ENCODE measurements at places on chromosomes 13 and 19.

DNA sequence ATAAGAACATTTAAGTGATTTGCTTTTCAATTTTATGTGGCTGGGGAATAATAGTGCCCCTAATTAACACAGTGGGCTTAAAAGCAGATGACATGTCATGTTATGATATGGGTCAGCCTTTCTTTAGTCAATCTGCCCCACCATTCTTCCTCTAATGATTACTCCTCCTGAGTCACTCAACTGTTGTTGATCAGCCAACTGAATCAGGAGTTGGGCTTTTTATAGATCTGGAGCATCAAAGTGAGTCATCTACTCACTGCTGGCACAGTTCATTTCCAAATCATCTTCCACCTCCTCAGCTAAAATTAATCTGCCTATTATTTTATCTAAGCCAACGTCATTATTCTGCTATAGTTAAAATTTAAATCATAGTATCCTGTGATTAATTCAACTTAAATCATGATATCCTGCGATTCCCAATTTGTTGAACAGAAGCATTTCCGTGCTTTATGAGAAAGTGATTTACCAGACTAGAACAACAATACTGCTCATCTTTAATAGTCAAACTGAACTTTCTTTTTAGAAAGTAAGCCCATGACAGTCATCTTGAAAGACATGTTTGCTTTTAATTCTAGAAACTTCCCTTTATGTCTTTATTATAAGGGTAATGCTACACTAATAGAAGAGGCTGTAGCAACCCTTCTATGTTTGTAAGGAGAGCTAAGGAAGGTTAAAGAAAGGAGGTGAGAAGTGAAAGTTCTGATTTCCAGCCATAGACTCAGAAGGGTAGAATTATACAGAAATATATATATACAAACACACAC, 551.4 kb downstream of the TBC1D4 start:
- DNase-seq, result no peak

- DNase-seq, result no peak
Observed at GRCh38 chr13:94382960-94383359, 96.5 kb downstream of the DCT start.

- DNase-seq, result no peak
Observed at GRCh38 chr13:105552078-105552477, 983.4 kb downstream of the EFNB2 start.

DNA sequence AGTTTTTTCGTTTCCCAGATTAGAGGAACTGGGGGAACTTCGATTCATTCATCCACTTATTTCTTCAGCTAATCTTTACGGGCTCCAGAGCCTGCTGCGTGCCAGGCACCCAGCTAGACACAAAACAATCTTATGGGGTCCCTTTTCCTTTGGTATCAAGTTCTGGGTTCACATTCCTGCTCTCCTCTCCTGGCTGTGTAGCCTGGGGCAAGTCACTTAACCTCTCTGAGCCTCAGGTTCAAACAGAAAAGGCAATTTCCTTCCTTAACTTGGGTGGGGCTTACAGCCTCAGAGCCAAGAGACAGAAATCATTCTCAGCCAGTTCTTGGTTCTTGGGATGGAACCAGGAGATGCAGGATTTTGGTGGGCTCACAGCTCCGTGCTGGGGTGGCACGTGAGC, 5.9 kb downstream of the SHD start:
- DNase-seq, result no peak

DNA sequence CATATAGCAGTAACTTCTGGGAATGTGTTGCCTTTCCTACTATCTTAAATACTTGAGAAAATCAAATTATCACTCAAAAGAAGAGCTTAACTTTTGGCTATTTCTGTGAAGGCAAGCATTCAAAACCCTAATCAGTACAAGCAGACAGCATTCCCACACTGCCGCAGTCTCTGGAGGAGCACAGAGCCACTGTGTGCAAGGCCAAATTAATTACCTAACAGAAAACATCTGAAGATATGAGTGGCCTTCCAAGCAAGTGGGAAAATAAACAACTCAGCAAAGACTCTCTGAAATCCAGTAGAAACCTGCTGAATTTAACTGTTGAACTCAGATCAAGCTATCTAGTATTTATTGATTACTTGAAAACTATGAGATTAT, 68.2 kb downstream of the COL4A1 start:
- no peak for DNase-seq

DNA sequence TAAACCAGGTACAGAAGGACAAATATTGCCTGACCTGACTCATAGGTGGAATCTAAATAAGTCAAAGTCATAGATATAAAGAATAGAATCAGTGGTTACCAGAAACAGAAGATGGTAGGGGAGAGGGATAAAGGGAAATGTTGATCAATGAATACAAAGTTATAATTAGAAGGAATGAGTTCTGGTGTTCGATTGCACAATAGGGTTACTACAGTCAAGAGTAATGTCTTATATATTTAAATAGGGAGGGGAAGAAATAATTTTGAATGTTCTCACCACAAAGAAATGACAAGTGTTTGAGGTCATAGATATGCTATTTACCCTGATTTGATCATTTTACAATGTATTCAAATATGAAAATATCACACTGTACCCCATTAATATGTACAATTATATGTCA, 1541.2 kb downstream of the SLITRK1 start:
- no peak for DNase-seq

DNA sequence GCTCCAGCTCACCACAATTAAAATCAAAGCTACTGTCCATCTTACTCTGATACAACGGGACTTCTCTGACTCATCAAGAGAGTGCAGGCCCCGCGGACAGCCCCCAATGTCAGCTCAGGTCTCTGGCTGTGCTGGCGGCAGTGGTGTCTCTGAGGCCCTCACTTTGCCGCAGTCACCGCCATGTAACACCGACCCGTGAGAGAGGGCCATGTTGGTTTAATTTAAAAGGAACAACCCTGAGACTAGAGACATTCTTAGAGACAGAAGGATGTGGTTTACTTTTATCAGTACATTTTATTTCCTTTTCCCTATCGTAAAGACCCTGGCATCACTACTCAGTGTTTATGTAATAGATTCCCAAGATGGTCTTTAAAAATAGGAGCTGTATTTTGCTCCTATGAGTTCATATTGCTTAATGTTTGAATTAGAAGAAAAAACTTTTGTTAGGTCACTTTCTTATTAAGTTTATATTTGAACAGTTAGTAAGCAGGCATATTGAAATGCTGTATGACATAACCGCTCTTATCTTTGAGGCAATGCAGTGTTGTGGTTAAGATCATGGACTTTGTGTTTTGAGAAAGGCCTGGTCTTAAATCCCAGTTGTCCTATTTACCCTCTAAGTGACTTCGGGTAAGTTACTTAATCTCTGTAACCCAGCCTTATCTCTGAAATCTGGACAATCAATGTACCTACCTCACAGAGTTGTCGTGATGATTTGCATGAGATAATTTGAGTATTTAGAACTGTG, 23.4 kb downstream of the DGKH start:
- DNase-seq, result no peak

GRCh38 chr13:80086304-80086721, 254.6 kb downstream of the SPRY2 start:
- DNase-seq, result no peak

Data from stimulated activated CD4-positive, alpha-beta T cell treated with anti-CD3 and anti-CD28 coated beads, Interleukin-1b, Interleukin-23, amount 100 ng/mL, for 4 hours (primary cell).